ENCODE measurements at places on chromosomes 7 and 10.

- no peak for DNase-seq
Observed at GRCh38 chr7:127064-127598, 65.2 kb upstream of the FAM20C start.

DNA sequence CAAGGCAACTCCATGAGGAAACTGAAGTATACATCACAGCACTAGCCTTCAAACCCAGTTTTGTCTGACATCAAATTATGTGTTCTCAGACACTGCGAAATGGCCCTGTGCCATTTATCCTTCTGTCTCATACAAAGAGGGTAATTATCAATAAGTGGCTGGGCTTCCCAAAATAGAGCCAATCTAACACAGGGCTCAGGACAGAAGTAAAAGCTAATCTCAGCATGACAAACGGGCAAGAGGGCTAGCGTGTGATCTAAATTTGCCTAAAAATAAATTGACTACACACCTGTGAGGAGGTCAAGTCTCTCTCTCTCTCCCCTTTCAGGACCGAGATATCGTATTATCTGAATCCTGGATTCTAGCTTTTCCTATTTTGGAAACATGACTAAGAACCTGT is 67.2 kb downstream of the DGKB start:
- no peak for DNase-seq

DNA sequence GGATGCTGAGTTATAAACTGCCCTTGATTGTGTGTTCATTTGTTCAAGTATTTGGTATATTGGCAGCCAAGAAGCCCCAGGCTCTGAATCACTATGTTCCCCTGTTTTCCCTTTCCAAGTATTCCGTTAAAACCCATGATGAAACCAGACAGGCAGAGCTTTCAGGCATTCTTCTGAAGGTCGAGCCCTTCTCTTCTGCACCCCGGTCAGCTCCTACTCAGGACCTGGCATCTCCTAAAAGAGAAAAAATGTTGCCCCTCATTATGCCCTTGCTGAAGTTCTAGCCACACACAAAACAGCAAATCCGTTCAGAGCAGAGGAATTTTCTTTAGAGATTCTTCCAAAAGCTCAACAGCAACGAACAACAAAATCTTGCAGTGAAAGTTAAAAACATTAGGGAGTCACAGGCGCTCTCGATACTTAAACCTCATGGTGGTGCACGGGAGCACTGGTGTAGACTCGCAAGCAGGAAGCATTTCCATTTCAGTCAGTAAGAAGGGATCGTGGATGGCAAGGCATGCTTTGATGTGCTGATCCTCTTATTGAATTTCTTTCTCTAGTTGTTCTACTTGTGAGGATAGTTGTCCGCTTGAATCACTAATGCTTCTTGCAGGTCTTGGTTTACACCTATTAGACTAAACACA is 264.9 kb downstream of the SKIDA1 start:
- no peak for DNase-seq

DNA sequence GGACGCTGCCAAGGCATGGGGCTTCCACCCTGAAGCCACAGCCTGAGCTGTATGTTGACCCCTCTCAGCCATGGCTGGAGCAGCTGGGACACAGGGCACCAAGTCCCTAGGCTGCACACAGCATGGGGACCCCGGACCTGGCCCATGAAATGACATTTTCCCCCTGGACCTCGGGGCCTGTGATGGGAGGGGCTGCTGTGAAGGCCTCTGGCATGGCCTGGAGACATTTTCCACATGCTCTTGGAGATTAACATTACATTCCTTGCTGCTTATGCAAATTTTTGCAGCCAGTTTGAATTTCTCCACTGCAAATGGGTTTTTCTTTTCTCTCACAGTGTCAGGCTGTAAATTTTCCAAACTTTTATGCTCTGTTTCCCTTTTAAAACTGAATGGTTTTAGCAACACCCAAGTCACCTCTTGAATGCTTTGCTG is 463.6 kb downstream of the ZWINT start:
- DNase-seq, result no peak

DNA sequence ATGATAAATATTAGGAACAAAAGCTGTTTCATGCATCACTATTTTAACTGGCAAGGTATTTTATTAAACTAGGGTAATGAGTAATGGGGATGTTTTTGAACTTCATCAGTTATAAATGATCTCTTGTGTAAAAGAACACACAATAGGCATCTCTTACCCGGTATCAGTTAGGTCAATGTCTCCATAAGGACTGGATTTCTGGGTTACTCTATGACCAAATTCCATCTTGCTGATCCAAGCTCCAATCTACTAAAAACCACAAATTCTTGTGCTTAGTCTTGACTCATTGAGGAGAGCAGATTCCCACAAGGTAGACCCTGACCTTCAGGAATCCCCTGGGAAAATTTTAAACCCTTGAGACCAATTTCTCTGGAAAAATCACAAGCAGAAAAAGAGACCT is 1167.7 kb downstream of the XPNPEP1 start:
- no peak for DNase-seq

GRCh38 chr7:24932815-24933214 is 47.2 kb downstream of the OSBPL3 start:
- DNase-seq, result no peak
